NB4 (cell line): ENCODE measurements at places on chromosomes 11 and 22.

DNA sequence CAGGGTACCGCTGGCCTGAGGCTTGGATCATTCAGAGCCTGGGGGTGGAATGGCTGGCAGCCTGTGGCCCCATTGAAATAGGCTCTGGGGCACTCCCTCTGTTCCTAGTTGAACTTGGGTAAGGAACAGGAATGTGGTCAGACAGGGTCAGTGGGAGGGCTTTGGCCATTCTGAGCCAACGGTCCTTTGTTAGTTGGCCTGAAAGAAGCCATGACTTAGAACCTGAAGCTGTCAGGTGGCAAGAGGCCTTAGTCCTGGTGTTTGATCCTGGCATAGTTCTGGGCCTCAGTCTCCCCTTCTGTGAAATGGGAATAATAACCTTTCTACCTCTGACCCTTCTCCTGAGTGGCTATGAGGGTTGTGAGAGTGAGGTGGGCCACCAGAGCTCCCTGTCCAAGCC, 8.3 kb downstream of the PGAP2 start:
- no peak for DNase-seq

GRCh38 chr11:59654893-59655292, 13.9 kb downstream of the PATL1 start:
- DNase-seq = no peak

DNA sequence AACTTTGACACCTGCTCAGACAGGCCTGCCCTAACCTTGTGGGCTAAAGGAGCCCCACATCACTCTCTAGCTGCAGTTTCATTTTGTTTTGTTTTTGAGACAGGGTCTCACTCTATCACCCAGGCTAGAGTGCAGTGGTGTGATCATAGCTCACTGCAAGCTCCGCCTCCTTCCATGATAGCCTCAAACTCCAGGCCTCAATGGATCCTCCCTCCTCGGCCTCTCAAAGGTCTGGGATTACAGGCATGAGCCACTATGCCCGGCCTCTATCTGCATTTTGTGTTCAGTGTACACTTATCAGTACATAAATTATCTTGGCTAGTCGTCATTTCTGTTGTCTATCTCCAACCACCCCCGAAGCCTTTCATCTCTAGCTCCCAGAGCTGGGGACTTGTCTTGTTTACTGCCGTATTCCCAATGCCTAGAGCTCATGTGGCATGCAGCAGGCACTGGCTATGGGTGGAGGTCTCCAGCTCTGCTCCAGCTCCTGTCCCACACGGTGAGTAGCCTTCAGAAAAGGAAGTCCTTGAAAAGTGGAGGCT, 22.1 kb upstream of the PEX26 start:
- no peak for DNase-seq

DNA sequence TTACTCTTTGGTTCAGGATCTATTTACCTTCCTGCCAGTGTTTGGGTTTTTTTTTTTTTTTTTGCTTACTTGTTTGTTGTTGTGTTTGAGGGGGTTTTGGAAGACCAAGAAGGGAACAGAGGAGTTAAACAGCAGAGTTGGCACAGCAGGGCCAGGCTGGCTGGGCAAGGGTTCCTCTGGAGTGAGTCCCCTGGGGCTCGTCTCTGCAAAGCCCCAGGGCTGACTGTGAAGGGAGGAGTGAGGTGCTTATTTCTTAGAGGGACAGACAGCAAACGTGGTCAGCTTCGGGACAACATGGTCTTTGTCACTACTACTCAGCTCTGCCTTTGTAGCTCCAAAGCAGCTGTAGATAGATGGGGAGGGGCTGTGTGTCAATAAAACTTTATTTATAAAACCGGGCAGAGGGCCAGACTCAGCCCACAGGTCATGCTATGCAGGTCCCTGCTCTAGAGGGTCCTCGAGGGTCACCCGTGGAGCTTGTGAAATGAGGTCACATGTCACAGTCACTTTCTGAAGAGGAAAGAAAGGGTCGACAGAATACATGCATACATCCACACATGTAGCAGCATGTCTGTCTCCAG, 1404.7 kb downstream of the BRD1 start:
- DNase-seq = no peak

DNA sequence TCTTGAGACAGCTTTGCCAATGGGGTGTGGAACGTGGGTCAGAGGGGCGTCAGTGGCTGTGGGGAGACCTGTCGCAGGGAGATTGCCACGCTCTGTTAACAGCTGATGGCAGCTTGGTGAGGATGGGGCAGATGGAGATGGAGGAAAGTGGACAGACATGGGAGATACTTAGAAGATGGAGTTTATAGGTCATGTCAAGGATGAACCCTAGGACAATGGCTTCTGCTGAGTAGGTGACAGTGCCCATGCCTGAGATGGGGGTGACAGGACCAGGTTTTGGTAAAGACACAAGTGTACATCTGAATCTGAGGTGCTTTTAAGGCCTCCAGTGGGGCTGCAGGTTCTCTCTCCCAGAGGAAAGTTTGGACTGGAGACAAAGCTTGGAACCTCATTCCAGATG, 51.5 kb upstream of the ACCSL start:
- DNase-seq = no peak

GRCh38 chr11:57368106-57368844, 12.7 kb downstream of the PRG3 start:
- no peak for DNase-seq
